ENCODE measurements at places on chromosomes 1 and 21.

DNA sequence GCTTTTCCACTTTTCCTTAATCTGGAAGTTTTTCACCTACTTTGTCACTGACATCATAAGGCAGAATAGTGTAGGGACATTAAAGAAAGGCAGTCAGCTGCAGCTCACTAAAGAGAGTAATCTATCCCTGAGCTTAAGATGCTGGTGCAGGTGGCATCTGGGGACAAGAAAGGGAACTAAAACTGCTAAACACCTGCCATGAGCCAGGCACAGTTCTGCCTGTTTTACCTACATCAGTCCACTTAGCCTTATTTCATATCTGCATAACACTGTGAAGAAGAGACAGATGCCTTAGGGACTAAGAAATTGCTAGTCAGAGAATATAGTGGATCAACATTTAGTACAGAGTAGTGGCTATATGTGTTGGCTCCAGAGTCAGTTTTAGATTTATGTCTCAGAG lies 88.1 kb downstream of the GPATCH2 start:
- DNase-seq = no peak

DNA sequence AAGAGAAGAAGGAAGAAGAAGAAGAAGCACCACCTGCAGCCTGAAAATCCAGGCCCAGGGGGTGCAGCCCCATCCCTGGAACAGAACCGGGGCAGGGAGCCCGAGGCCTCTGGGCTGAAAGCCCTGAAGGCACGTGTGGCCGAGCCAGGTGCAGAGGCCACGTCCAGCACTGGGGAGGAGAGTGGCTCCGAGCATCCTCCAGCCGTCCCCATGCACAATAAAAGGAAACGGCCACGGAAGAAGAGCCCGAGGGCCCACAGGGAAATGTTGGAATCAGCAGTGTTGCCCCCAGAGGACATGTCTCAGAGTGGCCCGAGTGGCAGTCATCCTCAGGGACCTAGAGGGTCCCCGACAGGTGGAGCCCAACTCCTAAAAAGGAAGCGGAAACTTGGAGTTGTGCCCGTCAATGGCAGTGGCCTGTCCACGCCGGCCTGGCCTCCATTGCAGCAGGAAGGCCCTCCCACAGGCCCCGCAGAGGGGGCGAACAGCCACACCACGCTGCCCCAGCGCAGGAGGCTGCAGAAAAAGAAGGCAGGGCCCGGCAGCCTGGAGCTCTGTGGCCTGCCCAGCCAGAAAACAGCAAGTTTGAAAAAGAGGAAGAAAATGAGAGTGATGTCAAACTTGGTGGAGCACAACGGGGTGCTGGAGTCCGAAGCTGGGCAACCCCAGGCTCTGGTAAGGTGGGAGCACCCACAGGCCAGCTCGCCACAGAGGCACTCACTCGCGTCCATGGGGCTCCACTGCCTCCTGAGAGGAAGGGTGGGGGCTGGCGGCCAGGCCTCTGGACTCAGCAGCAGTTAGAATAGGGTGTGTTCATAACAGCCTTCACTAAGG lies 28.4 kb downstream of the RRP1B start:
- no peak for DNase-seq

GRCh38 chr1:183473217-183473536 lies 878 bp downstream of the SMG7 start:
- no peak for DNase-seq

- no peak for DNase-seq
Observed at GRCh38 chr21:44360159-44360558, 6.7 kb downstream of the TRPM2 start.

- no peak for DNase-seq
Observed at GRCh38 chr1:223621312-223621734, 44.2 kb downstream of the CAPN8 start.

DNA sequence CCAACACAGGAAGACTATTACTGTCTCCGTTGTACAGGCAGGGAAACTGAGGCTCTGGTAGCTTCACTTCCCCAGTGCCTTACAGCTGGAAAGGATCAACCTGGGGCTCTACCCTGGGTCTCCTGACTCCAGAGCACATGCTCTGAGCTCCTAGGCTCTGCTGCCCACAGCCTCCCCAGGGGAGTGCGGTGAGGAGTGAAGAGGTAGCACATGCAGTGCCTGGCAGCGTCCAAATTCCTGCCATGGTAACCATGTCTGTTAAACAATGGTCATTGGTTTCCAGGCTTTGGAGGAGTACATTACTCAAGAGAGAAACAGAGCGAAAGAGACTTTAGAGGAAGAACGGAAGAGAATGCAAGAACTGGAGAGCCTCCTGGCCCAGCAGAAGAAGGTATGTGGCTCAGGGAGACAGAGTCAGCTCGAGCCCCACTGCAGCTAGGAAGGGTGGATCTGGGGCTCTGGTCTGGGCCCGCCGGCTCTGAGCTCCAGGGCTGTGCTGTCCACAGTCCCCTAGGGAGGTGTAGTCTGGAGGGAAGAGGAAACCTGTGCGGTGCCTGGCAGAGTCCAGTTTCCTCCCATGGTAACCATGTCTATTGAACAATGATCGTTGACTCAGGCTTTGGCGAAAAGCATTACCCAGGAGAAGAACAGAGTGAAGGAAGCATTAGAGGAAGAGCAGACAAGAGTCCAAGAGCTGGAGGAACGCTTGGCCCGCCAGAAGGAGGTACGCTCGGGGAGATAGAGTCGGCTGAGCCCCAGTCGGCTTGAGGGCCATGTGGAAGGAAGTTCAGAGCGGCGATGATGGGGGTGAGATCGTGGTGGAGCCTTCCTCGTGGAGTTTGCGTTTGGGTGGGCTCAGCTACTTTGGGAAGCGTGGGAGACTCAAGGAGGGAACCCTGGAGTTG lies 64.6 kb upstream of the EFHD2 start:
- DNase-seq = no peak

- DNase-seq = no peak
Observed at GRCh38 chr1:167713330-167714081, 8.3 kb upstream of the MPZL1 start.

GRCh38 chr1:176885341-176885740 lies 279.2 kb downstream of the ASTN1 start:
- no peak for DNase-seq

GRCh38 chr1:238404921-238405320 lies 514.2 kb upstream of the ZP4 start:
- DNase-seq = no peak

GRCh38 chr1:28374297-28374696 lies 4.8 kb downstream of the PHACTR4 start:
- DNase-seq = peak; percentile 84

- no peak for DNase-seq
Observed at GRCh38 chr1:32486463-32487113, 21.7 kb downstream of the ZBTB8B start.

- DNase-seq = no peak
Observed at GRCh38 chr1:211730347-211730746, 54.9 kb upstream of the NEK2 start.

DNA sequence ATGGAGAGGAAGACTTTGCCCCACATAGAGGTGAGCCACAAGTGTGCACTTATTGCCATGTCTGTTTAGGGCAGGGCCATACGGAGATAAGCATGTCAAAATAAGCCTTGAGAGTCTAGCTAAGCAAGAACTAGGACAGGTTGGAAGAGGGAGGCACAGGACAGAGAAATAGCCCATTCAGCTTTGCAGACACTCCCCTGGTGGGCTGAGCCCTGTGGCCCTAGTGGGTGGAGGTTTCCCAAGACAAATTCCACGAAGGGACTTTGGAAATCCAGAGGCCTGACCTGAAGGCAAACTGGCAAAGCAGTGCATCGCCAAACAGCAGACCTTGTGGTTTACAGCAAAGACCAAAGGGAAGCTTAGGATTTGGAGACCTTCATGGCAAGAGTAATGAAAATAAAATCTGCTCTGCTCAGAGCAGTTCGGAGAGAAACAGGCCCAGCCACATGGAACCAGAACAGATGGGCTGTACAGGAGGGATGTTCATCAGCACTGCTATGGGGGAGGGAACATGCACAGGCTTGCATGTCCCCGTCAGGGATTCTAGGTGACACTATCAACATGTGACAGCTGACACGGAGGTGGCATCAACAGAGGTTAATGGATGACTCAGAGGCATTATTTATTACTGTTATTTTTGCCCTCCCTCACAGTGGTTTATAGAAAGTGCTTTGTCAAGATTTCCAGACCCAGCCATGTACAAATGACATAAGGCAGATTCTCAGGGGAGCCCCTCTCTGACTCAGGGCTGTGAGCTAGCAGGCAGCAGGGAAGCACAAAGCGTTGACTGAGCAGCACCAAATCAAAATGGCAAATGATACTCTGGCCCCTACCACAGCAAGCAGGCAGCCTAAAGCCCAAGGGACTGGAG lies 90.1 kb upstream of the IRF2BP2 start:
- DNase-seq = peak; percentile 85

DNA sequence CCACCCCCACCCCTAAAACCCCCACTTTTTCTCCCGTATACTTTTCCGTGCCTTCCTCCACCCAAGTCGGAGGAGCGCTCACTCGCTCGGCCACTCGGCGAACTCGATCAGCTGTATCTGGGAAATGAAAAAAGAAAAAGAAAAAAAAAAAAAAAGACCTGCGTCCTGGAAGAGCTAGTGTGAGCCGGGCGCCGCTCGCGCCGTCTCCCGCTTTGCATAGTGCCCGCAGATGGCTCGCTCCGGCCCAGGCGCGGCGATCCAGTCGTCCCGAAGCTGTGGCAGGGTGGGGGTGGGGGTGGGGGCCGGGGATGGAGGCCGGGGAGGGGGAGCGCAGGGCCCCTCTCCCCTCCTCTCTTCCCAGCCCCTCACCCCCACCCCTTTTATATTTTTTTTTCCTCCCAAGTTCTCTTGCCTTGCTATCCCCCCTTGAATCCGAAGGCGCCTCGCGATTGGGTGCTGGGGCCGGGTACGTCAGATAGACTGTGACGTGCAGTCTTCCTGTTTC lies 299 bp upstream of the PROX1 start:
- no peak for DNase-seq

GRCh38 chr1:26771643-26772321 lies 16.0 kb upstream of the PIGV start:
- DNase-seq = peak; percentile 98

DNA sequence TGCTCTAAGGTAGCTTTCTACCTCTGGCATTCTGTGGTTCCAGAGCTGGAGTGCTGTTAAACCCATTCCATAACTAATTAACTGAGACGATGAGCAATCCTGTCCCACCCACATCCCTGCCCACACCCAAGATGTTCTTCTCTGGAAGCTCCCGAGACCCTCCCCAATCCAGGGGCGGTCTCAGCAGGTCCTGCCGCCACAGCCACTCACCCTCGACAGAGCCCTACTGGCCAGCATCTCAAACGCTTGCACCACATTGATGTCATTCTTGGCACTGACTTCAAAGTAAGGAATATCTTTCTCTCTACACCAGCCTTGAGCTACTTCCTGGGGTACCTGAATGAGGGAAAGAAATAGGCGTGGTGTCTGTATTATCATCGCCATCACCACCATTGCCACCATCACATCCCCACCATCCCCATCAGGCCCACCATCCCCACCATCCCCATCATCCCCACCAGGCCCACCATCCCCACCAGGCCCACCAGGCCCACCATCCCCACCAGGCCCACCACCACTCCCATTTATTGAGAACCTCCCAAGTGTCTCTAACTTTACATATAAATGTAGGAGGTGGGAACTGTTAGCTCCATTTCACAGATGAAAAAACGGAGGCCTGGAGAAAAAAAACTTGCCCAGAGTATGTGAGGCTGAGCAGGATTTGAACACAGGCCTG lies 17.7 kb downstream of the RAB7B start:
- DNase-seq = no peak

DNA sequence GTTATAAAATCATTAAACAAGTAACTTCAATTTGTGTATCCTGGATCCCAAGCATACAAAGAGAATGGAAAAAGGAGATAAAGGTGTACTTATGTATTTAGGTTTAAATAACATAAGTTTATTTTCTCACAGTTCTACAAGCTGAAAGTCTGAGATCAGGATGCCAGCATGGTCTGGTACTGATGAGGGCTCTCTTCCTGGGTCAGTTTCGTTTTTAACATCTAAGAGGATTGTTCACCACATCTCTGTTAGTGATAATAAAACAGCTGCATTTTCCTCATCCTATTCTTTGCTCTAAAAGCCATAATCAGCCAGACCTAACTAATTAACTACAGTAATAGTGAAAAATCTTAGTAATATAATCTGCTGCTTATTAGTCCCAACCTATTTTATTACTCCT lies 5.2 kb downstream of the EGLN1 start:
- DNase-seq = no peak

- no peak for DNase-seq
Observed at GRCh38 chr1:179952186-179952585, 2.4 kb upstream of the CEP350 start.

- peak; percentile 44 for DNase-seq
Observed at GRCh38 chr1:66732407-66733166, 19.7 kb upstream of the DYNLT5 start.

DNA sequence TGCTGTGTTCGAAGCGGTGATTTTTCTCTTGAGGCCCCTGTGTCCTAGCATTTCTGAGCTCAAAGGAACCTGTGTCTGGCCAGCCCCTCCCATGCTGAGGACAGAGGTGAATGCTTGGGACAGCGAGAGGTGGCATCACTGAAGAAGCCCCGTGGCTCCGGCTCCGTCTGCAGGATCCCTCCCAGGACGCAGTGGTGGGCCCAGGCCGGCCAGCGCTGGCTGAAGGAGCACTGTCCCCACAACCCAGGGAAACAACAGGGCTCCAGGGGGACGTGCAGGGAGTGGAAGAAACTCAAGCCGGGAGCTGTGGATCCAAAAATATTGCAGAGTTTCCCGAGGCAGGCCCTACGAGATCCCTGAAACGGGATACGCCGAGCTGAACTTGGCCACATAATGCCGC lies 164.0 kb upstream of the ARHGEF16 start:
- no peak for DNase-seq

GRCh38 chr1:228112167-228112566 lies 3.1 kb upstream of the MRPL55 start:
- no peak for DNase-seq

DNA sequence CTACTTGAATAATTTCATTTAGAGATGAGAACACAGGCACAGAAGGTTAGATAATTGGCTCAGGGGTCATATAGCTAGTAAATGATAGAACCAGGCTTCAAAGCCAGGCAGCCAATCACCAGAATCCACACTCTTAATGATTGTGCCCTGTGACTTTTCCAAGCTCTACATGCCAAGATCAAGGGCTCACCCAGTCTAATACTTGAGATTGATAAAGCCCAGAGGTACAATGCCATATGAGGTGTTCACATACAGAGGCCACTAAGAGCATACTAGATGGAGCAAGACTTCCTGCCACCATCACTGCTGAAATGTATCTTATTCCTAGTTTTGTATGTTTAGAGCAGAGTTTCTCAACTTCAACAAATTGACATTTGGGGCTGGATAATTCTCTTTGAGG lies 40.9 kb upstream of the MCOLN3 start:
- DNase-seq = no peak

- no peak for DNase-seq
Observed at GRCh38 chr1:205827623-205828022, 14.6 kb upstream of the SLC41A1 start.

All from fibroblast of skin of right quadriceps (primary cell).